Esophagus squamous epithelium (tissue), 5 donors: ENCODE measurements at places on chromosomes 2 and 18.

GRCh38 chr2:236014408-236015131 is 153.6 kb downstream of the GBX2 start:
- DNase-seq: no peak

DNA sequence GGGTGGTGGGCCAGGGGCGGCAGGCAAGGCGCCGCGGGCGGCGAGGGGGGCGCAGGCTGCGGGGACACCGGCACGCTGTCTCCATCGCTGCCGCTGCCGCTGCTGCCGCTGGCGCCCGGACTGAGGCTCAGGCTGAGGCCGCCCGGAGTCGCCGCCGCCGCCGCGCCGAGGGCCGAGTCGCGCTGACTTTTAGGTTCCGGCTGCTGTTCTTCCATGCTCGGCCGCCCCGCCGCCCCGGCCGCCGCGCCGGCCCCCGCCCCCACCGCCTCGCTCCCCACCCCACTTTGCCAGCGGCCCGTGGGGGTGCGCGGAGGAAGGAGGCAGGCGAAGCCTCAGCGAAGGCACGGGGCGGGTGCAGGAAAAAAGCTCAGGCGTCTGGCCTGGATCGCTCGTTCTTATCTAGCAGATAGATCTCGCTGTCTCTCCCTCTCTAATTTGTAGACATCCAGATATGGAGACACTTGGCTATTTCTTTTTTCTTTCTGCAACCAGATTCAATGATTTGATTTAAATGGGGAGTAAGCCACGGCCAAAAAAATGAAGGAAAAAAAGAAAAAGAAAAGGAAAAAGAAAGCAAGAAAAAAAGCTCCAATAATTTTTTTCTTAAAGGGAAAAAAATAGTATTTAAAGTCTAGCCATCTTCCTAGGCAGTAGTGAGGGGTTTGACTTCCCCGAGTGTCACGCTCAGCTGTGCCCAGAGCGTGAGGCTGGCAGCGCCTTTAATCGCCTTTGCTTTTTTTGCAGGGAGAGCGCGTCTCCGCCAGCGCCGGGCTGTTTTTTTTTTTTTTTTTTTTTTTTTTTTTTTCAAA is at the start of gene EN1:
TSS of gene EN1 (minus strand) at position 696 of the 809 bp plus-strand sequence. CDS start at position 215, 481 bp downstream.
- no peak for DNase-seq

DNA sequence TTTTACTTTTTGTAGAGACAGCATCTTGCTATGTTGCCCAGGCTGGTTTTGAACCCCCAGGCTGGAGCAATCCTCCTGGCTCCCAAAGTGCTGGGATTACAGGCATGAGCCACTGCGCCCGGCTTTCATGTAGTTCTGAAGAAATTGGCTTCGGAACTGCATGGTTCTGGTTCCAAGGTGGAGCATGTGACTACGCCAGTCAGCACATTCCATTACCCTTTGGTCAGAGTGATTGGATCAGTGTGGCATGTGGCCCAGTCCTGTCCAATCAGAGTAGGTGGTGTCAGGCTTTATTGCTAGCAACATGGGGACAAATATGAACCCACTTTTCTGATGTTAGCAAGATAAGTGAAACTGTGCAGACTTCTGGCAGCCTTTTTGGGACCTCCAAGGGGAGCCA is 16.3 kb upstream of the ATOH8 start:
- no peak for DNase-seq

- no peak for DNase-seq
These were observed 15.6 kb downstream of the PHLPP1 start for GRCh38 chr18:62730941-62731340.

DNA sequence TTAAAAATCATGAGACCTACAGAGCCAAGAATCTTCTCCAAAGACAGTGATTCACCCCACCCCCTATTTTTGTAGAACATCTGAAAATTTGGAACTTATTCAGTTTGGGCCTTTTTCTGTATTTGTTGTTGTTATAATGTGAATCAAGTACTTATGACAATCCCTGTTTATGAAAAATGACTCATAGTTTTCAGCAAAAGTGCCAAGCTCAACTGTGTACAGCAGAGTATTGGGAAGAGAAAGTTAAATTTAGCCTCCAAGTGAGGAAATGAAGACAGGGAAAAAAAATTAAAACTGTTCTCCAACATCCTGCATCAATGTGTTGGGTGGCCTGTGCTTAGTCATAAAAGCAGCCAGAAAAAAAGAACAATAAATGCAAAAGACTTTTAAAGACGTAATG is 46.2 kb downstream of the LRATD1 start:
- DNase-seq: no peak
